Kidney (tissue), 22 donors: ENCODE measurements at places on chromosomes 5 and 9. TPM values are rescaled to one million over a fixed set of nuclear protein-coding genes. Genes with fewer than 3 reads are reported as not detected.

GRCh38 chr5:72477176-72477575, 30.0 kb downstream of the ZNF366 start:
- DNase-seq = no peak

GRCh38 chr9:98019098-98019497, 36.0 kb downstream of the ANP32B start:
- DNase-seq = no peak

The SPATA31E1 gene
- not detected for polyA plus RNA-seq

The GLRA1 gene
- not detected for polyA plus RNA-seq

The OXCT1 gene
- 42.7 TPM for polyA plus RNA-seq

GRCh38 chr9:135253305-135254004, 166.0 kb downstream of the OLFM1 start:
- DNase-seq = no peak

The GZMA gene
- 2.2 TPM for polyA plus RNA-seq

GRCh38 chr9:94676446-94677131, 37.3 kb upstream of the FBP1 start:
- no peak for DNase-seq

DNA sequence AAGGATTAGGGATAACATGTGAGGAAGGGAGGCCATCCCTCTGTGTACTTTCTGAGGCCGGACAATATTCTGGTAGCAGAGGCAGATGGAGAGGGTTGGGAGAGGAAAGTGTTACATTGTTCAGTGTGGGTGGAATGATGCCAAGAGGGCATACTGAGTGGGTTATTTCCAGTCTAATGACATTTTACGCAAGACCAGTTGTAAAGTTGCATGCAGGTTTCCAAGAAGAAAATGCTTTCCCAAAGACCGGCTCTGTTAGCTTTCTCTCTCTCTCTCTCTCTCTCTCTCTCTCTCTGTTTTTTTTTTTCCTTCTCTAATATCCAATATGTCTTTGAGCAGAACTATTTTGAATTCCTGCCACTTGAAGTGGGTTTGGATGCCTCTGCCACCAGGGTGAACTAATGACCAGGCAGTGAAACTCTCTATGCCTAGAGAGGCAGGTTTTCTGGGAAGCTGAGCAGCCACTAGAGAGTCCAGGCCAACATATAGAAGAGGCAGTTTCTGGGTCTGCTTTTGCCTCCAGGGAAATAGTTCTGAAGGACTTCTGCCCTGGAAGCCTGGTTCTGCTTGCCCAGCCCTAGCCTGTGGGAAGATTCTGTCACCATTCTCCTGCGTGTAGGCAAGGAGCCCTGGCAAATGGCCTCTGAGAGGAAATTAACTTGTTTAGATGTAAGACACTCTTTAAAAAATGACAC, 24.4 kb upstream of the ZNF366 start:
- DNase-seq = no peak
